T-helper 9 cell (primary cell): ENCODE measurements at places on chromosomes 6 and 20.
A peak's percentile ranks its signal among the peaks of the same experiment; 100 is the strongest.

GRCh38 chr6:162770955-162771354, 43.2 kb downstream of the PACRG start:
- DNase-seq, result no peak

GRCh38 chr20:10375191-10375590, 58.8 kb downstream of the MKKS start:
- no peak for DNase-seq

DNA sequence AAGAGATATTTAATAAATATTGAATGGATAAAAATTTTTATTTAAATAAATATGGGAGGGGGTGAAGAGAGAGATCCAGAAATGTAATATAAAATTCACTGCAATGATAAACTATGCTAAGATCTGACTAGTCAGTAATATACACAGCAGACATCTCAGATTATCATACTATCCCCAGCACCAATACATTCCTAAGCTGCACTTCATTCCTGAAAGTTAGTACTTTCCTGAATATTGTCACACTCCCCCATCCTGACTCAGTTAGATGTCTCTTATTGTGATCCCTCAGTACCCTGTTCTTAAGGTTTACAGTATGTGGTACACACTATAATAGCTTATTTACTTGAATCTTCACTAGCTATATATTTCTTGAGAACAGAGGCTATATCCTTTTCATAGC, 88.3 kb upstream of the KCNQ5 start:
- DNase-seq, result no peak

GRCh38 chr6:127085181-127085580, 33.3 kb upstream of the RSPO3 start:
- DNase-seq, result no peak

GRCh38 chr20:31849306-31849930, 4.0 kb upstream of the FOXS1 start:
- no peak for DNase-seq

- no peak for DNase-seq
These were observed 345.0 kb downstream of the DOK5 start for GRCh38 chr20:54820392-54820791.

- no peak for DNase-seq
These were observed 912.1 kb downstream of the PHF3 start for GRCh38 chr6:64547594-64548268.

DNA sequence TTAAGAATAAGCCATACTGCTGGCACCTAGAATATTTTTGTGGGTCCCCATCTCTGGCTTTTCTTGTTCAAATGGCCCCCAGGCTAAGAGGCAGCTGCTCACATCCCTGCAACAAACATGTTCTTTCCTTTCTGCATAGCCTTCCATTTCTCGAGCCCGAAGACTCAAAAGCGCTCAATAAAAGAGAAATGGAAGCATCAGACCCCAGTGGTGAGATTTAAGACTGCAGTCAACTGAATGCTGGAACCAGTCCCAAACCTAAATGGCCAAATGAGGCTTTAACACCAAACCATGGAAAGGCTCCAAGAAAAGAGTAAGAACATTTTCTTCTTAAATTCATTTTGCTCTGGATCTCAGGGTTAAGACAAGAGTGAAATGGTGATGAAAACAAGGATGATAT, 122.1 kb upstream of the TRAF3IP2 start:
- DNase-seq, result no peak

- no peak for DNase-seq
These were observed 27.6 kb downstream of the ZNF311 start for GRCh38 chr6:28977341-28978132.

DNA sequence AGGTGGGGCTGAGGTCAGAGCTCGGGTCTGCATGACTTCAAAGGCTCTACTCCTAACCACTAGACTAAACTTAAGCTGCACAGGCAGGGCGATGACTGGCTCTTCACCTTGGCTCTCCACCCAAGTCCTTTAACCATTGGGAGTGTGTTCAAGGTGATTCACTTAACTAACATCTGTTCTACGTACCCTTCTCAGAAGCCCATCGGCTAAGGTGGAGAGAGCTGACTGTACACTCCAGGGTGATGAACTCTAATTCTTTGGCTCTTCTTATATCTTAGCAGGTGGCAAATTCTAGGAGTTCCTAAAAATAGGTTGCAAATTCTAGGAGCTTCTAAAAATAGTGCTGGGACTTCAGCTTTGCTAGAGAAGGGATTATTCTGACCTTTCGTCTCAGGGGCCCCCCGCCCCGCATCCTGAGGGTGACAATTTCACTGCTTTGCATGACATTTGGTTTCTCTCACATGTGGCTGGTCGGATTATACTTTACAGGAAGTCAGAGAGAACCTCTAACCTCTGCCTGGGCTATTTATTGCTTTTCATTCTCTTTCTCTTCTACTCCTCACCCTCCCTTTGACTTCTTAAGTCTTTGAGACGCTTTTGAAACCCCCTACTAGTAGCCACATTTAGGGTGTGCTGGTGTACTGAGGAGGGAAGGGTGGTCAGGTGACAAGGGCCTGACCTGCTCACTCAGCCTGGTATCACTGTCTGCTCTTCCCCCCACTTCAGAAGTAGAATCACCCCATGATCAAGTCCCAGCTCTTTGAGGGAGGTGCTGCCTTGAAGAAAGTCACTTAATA, 55.5 kb downstream of the PRDM1 start:
- no peak for DNase-seq

DNA sequence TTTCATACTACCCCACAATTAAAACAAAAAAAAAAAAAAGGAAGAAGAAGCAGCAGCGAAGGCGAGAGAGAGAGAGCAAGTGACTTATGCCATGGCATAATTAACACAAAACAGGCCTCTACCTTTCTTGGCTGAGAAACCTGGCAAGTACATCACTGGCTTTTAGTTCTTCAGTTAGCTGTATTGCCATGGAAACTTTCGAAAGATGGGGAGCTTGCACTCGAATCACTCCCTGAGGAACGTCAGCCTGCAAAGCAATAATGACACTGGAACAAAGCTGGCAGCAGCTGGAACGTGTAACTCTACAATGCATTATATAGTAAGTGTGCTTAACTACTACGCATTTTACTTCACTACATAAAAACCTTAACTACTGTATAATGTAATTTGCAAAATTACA, 126.1 kb downstream of the ARHGAP18 start:
- DNase-seq, result no peak

GRCh38 chr20:38947931-38948362, 14.2 kb upstream of the DHX35 start:
- no peak for DNase-seq

- no peak for DNase-seq
These were observed 470.8 kb upstream of the ZNF337 start for GRCh38 chr20:26167499-26167898.

DNA sequence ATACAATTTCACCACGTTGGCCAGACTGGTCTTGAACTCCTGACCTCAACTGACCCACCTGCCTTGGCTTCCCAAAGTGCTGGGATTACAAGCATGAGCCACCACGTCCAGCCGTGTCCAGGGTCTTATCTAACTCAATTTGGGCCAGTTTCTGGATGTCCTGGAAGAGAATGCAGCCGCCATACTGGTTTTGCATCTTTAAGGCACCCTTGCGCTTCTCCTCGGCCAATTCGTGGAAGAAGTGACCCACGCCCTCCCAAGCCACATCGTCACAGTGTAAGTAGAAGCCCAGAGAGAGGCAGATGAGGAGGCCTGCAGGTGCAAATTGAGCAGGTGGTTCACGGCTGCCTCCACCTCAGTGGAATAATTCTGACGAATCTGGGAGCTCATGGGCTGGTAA, 3.7 kb upstream of the ZNF335 start:
- no peak for DNase-seq

- no peak for DNase-seq
These were observed 69.9 kb upstream of the FOXQ1 start for GRCh38 chr6:1242021-1242420.

GRCh38 chr6:163438940-163439335, 24.4 kb downstream of the QKI start:
- peak; percentile 44 for DNase-seq

- DNase-seq, result peak; percentile 69
These were observed 40.5 kb downstream of the PIM1 start for GRCh38 chr6:37210313-37210968.

GRCh38 chr20:40144581-40144980, 544.5 kb downstream of the MAFB start:
- no peak for DNase-seq

- no peak for DNase-seq
These were observed 5.8 kb upstream of the CDC5L start for GRCh38 chr6:44381739-44382138.

DNA sequence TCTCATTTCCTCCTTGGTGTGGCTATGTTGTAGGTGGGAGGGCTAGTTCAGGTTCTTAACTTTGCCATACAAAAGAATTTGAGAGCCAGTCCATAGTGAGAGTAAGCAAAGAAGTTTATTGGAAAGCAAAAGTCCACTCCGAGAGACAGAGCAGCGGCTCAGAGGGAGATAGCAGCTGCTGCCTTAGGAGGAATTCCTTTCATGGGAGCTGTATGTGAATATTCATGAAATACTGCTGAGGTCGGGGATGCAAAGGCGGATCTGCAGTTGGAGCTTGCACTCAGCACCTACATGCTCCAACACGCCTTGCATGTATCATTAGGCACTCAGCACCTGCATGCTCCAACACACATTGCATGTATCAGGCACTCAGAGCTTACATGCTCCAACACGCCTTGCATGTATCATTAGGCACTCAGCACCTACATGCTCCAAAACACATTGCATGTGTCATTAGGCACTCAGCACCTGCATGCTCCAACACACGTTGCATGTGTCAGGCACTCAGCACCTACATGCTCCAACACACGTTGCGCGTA, 54.9 kb downstream of the CDH4 start:
- DNase-seq, result no peak

GRCh38 chr6:126784161-126784790, 334.2 kb upstream of the RSPO3 start:
- no peak for DNase-seq

DNA sequence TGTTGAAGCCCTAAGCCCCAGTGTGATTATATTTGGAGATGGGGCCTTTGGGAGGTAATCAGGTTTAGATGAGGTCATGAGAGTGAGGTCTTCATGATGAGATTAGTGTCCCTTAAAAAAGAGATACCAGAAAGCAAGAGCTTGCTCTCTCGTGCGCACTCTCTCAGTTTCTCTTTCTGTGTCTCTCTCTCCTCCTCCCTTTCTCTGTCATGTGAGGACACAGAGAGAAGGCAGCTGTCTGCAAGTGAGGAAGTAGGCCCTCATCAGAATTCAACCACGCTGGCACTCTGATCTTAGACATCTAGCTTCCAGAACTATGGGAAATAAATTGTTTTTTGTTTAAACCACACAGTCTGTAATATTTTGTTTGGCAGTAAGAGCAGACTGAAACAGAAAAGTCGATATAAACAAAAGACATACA, 180.5 kb downstream of the IBTK start:
- DNase-seq, result no peak

GRCh38 chr6:161091972-161092701, 100.6 kb downstream of the MAP3K4 start:
- DNase-seq, result no peak

DNA sequence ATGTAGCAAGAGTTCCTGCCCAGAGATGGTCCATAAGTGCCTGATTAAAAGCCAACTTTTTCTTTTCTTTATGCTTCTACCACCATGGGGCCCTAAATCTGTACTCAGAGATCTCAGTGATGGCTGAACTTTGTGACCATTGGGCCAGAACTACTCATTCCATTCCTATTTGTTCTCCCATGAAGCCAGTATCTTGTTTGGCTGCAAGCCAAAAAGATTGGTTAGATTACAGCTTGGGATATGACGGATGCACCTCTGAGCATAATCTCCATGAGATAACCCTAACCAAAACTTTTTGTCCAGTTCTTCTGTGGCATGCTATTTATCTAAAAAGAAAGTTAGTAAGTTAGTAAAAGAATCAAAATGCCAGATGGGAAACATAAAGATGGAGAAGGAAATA, 72.2 kb downstream of the PLCB4 start:
- no peak for DNase-seq

DNA sequence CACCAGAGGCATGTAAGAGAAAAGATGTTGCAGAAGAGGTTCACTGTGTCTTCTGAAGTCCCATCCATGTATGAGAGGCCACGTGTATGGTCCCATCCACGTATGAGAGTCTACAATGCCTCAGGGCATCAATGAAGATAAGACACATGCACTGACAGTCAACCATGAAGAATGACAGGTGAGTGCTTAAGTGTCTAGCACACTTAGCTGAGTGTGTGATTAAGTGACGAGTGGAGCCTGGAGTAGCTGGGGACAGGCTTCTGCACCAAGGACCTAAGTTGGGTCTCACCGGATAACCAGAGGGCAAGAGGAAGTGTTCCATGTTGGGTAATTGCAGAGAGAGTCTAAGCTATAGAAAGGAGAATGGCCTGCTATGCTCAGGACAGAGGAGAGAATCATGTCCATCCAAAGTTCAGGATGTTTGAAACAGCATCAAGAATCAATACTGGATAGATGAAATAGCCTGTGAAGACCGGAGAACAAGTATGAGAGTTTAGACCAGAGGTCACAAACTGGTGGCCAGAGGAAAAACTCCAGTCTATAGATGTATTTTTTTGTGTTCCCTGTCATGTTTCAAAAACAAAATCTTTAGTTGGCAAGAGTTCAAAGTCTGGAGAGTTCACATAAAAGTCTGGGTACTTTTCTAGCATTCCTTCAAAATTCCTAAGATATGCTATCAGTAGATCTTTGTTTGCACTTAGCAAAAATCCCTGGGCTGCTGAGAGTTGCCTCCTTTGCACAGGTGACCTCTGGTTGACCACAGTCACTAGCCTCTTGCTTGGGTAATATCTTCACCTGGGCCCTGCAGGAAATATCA, 165.8 kb downstream of the KIF16B start:
- DNase-seq, result no peak

DNA sequence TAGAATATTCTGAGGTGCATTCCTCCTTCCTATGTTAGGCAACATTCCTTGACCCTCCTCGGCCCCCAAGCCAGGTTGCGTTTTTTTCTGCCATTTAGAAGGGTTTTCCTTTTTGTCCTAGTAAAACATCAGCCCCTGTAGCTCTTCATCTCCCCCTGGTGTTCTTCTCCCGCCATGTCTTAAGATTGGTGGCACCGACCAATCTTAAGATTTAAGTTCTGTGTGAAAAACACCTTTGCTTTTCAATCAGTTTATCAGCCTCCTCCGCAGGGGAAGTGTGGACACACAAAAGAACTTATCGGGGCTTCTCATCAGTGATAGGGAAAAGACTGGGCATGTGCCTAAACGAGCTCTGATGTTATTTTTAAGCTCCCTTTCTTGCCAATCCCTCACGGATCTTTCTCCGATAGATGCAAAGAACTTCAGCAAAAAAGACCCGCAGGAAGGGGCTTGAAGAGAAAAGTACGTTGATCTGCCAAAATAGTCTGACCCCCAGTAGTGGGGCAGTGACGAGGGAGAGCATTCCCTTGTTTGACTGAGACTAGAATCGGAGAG, 719 bp upstream of the EDN1 start:
- DNase-seq, result peak; percentile 11
